ENCODE measurements at places on chromosomes 3 and 15.

DNA sequence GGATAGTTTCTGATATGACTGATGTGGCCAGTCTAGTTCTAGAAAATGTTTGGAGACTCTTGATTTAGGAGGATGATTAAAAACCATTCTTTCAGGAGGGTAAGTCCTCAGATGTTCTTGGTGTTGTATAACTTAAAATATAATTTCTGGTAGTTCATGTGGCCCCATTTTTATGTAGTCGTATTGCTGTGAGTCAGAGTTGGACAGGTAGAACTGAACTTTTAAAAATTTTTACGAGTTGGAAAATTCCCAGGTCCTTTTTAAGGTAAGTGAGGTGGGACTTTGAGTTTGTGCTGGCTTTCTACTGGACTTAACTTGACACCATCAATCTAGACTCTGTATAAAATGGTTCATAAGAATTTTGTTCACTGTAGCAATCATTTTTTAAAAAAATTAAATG is 92.3 kb downstream of the TCF12 start:
- DNase-seq = no peak

DNA sequence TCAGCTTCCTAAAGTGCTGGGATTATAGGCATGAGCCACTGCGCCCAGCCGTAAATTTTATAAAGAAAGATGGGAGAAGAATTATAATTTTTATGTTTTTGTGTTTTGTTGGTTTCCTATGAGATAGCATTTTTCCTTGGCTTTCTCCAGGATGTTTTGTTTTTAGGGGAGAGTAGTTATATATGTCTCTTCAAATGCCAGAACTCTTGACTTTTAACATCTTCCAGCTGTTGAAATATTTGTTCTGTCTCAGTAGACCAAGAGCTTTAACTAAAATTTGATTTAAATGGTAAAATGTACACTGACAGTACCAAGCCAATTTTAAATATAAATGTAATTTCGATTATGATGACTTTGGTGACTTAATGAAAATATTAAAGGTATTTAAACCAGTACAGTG is 96.8 kb downstream of the DHX36 start:
- DNase-seq = no peak

GRCh38 chr3:111943533-111943932 is 35.3 kb upstream of the ABHD10 start:
- DNase-seq = no peak

- no peak for DNase-seq
Observed at GRCh38 chr3:148106062-148106461, 591.6 kb upstream of the AGTR1 start.

- DNase-seq = no peak
Observed at GRCh38 chr3:42901073-42901415, 4.9 kb upstream of the ZNF662 start.

DNA sequence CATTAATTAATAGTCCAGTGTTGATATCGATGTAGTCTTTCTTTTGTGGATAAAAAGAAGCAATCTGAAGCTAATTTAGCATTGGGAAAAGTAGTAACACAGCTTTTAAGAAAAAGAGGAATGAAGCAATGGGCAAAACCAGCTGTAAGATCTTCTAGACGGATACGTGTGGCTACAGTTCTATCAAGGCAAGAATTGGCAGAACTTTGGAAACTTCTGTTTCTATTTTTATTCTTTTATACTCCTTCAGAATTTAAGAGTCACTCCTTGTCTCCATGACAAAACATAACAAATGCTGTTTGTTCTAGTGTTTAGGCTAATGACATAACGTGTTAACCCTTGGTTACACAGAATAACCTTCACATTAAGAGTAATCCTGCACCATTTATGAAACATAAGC is 289.2 kb downstream of the ROBO2 start:
- DNase-seq = no peak
